Heart right ventricle (tissue), 16 donors: ENCODE measurements at places on chromosomes 4 and X. TPM values are rescaled to one million over a fixed set of nuclear protein-coding genes. Genes with fewer than 3 reads are reported as not detected.

- no peaks in the 10 kb centered on the region for H3K4me1 ChIP-seq
- peak; percentile 44 for DNase-seq
- no peaks in the 10 kb centered on the region for H3K27me3 ChIP-seq
- H3K36me3 ChIP-seq: no peaks in the 10 kb centered on the region
These were observed 332.7 kb upstream of the IGFBP7 start for GRCh38 chr4:57442831-57443291.

GNRHR gene
- not detected for total RNA-seq

TMSB4X gene
- 928 TPM for total RNA-seq

- H3K27me3 ChIP-seq: no peaks in the 10 kb centered on the region
- H3K4me1 ChIP-seq: peaks cover 18% of the 10 kb centered on the region
- peak overlapping the region; percentile 43 for H3K27ac ChIP-seq
- H3K4me3 ChIP-seq: no peak overlapping the region
- no peak for DNase-seq
These were observed 24.3 kb downstream of the SMIM20 start for GRCh38 chr4:25938366-25938765.

- no peaks in the 10 kb centered on the region for H3K36me3 ChIP-seq
- no peak overlapping the region for H3K4me3 ChIP-seq
- no peak overlapping the region for H3K27ac ChIP-seq
These were observed 227.8 kb downstream of the DCLK2 start for GRCh38 chr4:150305995-150306394.

GRIA2 gene
- not detected for total RNA-seq

DNA sequence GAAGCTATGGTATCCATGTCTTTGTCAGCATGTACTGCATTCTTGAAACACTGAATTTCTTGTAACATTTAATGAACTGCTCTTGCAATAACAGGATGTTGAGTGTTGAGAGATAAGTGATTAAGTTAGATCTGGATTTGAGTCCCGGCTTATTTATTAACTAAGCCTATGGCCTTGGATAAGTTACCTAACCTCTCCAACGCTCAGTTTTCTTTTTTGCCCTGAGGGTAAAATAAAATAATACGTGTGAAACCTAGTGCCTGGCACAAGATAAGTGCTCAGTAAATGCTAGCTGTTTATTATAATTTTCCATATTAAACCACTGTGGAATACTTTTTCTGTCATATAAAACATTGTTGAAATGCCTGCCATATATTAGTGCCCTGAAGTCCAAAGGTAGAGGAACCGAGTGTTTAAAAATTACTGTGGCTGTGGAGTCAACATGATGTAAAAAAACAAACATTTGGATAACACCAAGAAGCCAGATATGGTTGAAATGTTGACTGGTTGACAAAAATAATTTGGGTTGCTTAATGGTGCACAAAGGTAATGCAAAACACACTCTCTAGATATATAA lies 58.6 kb upstream of the ALB start:
- no peak for DNase-seq
- no peaks in the 10 kb centered on the region for H3K27me3 ChIP-seq
- no peak overlapping the region for H3K27ac ChIP-seq
- no peaks in the 10 kb centered on the region for H3K36me3 ChIP-seq
- H3K4me3 ChIP-seq: no peak overlapping the region

DNA sequence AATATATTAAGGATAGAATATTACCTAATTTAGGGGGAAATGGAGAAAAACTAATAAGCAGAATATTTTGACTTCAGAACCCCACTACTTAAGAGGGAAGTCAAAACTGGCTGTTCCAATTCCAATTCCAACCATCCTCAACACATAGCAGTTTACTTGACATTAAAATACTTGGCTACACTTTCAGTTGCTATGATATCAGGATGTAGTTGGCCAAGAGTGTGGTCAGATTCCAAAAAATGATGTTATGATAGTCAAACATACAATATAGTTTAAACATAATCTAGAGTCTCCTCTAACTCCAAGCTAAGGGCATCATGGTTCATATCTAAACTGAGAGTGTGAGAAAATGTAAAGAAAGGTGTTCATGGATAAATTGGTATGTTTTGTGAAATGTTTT lies 16.5 kb upstream of the SMIM14 start:
- no peak for DNase-seq
- no peaks in the 10 kb centered on the region for H3K27me3 ChIP-seq
- H3K36me3 ChIP-seq: no peaks in the 10 kb centered on the region

- no peak overlapping the region for H3K4me3 ChIP-seq
- H3K27ac ChIP-seq: no peak overlapping the region
- H3K36me3 ChIP-seq: no peaks in the 10 kb centered on the region
- no peaks in the 10 kb centered on the region for H3K4me1 ChIP-seq
- no peak for DNase-seq
- no peaks in the 10 kb centered on the region for H3K27me3 ChIP-seq
These were observed 42.0 kb upstream of the MTMR8 start for GRCh38 chrX:64437218-64437617.

DNA sequence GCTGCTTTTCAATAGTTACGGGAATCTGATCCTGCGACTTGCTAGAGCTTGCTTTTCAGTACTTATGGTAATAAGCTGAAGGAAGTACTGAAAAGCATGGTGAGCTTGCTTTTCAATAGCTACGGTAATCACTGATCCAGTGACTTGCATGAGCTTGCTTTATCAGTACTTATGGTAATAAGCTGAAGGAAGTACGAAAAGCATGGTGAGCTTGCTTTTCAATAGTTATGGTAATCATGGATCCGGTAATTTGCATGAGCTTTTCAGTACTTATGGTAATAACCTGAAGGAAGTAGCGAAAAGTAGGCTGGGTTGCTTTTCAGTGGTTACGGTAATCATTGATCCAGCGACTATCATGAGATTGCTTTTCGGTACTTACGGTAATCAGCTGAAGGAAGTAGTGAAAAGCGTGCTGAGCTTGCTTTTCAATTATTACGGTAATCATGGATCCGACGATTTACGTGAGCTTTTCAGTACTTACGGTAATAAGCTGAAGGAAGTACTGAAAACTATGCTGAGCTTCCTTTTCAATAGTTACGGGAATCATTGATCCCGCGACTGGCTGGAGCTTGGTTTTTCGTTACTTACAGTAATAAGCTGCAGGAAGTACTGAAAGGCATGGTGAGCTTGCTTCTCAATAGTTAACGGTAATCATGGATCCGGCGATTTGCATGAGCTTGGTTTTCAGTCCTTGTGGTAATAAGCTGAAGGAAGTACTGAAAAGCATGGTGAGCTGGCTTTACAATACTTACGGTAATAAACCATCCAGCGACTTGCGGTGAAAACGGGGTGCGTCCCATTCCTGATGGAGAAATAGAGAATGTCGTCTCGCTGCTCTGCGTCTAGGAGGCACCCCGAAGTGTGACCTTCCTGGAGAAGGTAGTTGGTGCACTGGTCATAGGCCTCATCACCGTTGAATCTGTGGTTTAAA lies 6.5 kb downstream of the CRLF2 start:
- peak; percentile 37 for DNase-seq
- no peaks in the 10 kb centered on the region for H3K27me3 ChIP-seq
- no peaks in the 10 kb centered on the region for H3K36me3 ChIP-seq
- peaks cover 4% of the 10 kb centered on the region for H3K4me1 ChIP-seq
- no peak overlapping the region for H3K27ac ChIP-seq

SPIN2A gene
- total RNA-seq: 0.31 TPM

DNA sequence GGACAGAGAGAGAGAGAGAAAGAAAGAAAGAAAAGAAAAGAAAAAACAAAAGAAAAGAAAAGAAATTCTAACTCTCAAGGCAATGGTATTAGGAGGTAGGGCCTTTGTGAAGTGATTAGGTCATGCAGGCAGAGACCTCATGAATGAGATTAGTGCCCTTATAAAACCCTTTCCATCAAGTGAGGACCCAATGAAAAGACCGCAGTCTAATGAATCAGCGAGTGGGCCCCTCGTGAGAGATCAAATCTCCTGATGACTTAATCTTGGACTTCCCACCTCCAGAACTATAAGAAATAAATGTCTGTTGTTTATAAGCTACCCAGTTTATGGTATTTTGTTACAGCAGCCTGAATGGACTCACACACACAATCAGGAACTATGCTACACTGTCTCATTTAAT lies 16.9 kb downstream of the AASDH start:
- H3K4me1 ChIP-seq: peaks cover 9% of the 10 kb centered on the region
- H3K27ac ChIP-seq: no peak overlapping the region
- DNase-seq: no peak
- H3K36me3 ChIP-seq: peaks cover 13% of the 10 kb centered on the region
- no peak overlapping the region for H3K4me3 ChIP-seq
- no peaks in the 10 kb centered on the region for H3K27me3 ChIP-seq

GRCh38 chrX:109463784-109464183 lies 18.1 kb downstream of the GUCY2F start:
- no peaks in the 10 kb centered on the region for H3K36me3 ChIP-seq
- no peak overlapping the region for H3K4me3 ChIP-seq
- H3K4me1 ChIP-seq: no peaks in the 10 kb centered on the region
- no peaks in the 10 kb centered on the region for H3K27me3 ChIP-seq
- DNase-seq: no peak

ODAPH gene
- not detected for total RNA-seq

DNA sequence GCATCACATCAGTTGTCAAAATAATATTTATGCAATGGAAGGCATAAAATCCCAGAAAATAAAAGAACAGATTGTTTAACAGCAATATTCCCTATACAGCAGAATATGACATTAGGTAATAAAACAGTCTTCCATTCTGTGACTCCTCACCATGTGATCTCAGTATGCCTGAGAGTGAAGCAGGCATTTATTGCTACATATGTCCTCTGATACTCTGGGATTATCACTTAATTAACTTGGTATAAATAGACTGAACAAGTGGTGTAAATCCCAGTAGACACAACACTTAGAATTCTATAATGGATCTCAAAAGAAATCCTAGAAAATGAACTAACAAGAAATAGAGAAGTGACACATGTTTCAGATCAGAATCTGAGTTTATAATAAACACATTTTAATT lies 841.3 kb downstream of the PDHA2 start:
- no peaks in the 10 kb centered on the region for H3K4me1 ChIP-seq
- H3K27ac ChIP-seq: no peak overlapping the region
- DNase-seq: no peak
- no peaks in the 10 kb centered on the region for H3K27me3 ChIP-seq
- H3K4me3 ChIP-seq: no peak overlapping the region
- no peaks in the 10 kb centered on the region for H3K36me3 ChIP-seq

- H3K4me3 ChIP-seq: no peak overlapping the region
- DNase-seq: no peak
- peaks cover 98% of the 10 kb centered on the region for H3K36me3 ChIP-seq
- H3K27ac ChIP-seq: no peak overlapping the region
These were observed 66.1 kb downstream of the TNIP2 start for GRCh38 chr4:2689825-2690700.

- no peak overlapping the region for H3K27ac ChIP-seq
- DNase-seq: no peak
- H3K4me1 ChIP-seq: no peaks in the 10 kb centered on the region
These were observed 69.4 kb downstream of the STX18 start for GRCh38 chr4:4472344-4472958.

- no peaks in the 10 kb centered on the region for H3K27me3 ChIP-seq
- no peak overlapping the region for H3K27ac ChIP-seq
- no peaks in the 10 kb centered on the region for H3K36me3 ChIP-seq
- no peak for DNase-seq
These were observed 355.5 kb downstream of the KCNIP4 start for GRCh38 chr4:21592970-21593670.

DNA sequence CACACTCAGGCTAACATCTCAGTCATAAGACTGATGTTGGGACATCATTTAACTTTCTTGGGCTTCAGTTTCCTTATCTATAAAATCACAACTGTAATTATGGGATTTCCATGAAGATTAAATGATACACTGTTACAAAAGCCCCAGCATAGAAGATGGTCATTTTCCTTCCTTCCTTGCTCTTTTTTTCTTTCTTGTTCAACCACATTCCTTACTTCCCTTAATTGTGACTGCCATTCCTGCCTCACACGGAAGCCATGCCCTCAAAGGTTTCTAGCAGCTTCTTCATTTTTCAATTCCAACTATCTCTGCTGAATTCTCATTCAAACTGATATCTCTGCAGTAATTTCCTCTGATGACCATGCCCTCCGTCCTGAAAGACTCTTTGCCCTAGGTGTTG lies 311.8 kb downstream of the PPP3CA start:
- no peak for DNase-seq
- H3K4me3 ChIP-seq: no peak overlapping the region
- no peaks in the 10 kb centered on the region for H3K36me3 ChIP-seq

DNA sequence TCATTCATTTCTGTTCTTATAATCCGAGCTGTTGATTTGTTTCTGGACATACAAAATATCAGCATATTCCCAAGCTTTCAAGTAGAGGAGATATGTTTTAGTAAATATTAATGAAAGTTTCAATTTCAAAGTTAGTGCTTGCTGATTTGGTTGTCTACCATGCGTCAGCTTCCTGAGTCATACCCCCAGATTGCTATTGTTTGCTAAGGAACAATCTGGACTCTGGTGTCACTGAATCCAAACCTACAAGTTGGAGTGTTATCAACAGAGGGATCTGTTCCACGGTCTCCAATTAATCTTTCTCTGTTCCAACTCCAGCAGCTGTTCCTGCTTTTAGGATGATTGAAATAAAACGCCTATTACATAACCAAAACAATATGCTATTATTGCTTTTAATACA lies 96.1 kb upstream of the FAM9A start:
- H3K4me3 ChIP-seq: no peak overlapping the region
- H3K27me3 ChIP-seq: no peaks in the 10 kb centered on the region
- DNase-seq: no peak
- no peaks in the 10 kb centered on the region for H3K36me3 ChIP-seq
- H3K4me1 ChIP-seq: no peaks in the 10 kb centered on the region
- no peak overlapping the region for H3K27ac ChIP-seq

FAM47A gene
- total RNA-seq: not detected

- no peak for DNase-seq
- no peaks in the 10 kb centered on the region for H3K27me3 ChIP-seq
- H3K36me3 ChIP-seq: no peaks in the 10 kb centered on the region
- H3K4me3 ChIP-seq: no peak overlapping the region
These were observed 66.3 kb downstream of the SRPX start for GRCh38 chrX:38154340-38154739.

GAGE12J gene
- total RNA-seq: not detected

DNA sequence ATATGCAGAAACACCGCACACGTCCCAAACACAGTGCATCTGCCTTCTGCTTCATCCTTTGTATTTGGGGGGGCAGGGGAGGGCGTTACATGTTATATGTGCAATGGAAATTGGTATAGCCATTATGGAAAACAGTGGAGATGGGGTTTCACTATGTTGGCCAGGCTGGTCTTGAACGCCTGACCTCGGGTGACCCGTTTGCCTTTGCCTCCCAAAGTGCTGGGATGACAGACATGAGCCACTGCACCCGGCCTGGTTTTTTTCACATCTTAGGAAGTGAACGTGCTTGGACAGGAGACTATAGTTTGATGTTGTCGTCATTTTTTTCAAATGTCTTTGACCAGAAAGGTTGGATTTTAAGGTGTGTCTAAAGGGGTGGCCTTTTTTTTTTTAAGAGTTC lies 88.6 kb downstream of the DHRSX start:
- H3K27ac ChIP-seq: no peak overlapping the region
- no peak overlapping the region for H3K4me3 ChIP-seq
- H3K36me3 ChIP-seq: peaks cover 17% of the 10 kb centered on the region
- no peak for DNase-seq

GRCh38 chrX:40122487-40122886 lies 24.7 kb upstream of the BCOR start:
- no peak for DNase-seq
- no peaks in the 10 kb centered on the region for H3K27me3 ChIP-seq
- H3K36me3 ChIP-seq: no peaks in the 10 kb centered on the region
- no peaks in the 10 kb centered on the region for H3K4me1 ChIP-seq
- no peak overlapping the region for H3K4me3 ChIP-seq
